Stimulated activated CD4-positive, alpha-beta T cell treated with anti-CD3 and anti-CD28 coated beads, Interleukin-1b, Interleukin-23, amount 100 ng/mL, for 4 hours (primary cell): ENCODE measurements at places on chromosomes 1 and 21.

GRCh38 chr1:17502326-17502778, 37.1 kb upstream of the ARHGEF10L start:
- peak; percentile 9 for DNase-seq

DNA sequence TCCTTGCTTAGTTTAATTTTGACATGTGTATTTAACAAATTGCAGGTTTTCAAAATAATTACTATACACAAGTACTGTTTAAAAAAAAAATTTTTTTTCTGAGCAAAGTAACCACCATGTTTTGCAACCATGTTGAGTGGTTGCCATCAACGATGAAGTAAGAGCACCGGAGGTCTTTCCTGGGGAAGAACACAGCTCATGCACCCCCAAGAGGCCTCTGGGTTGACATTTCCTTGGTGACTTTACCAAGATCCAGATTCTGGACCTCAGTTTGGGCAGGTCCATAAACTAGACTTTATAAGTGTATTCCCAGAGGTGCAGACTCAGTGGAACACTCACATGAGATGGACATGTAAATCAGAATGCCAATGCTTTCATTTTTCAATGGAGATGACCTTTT, 36.8 kb upstream of the RALGPS2 start:
- no peak for DNase-seq

- no peak for DNase-seq
Measured at GRCh38 chr1:228717081-228717480, 18.2 kb upstream of the RHOU start.

- DNase-seq, result no peak
Measured at GRCh38 chr1:207259391-207259790, 62.1 kb upstream of the CD55 start.

DNA sequence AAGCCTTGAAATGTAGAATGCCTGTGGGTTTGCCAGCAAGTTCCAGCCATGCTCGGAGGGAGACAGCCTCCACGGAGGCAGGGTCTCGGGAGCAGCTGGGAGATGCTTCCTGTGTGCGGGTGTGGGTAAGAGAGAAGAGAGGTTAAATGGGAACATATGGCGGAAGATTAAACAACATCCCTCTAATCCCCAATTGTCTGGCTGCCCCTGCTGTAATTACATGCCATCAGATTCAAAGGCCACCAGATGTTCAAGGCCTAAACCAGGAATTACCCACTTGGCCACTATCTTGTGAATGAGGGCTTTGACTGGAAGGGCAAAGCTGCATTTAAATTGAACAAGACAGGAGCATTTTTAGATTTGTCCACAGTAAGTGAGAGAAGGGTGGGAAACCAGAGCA, 81.4 kb upstream of the BACE2 start:
- no peak for DNase-seq

DNA sequence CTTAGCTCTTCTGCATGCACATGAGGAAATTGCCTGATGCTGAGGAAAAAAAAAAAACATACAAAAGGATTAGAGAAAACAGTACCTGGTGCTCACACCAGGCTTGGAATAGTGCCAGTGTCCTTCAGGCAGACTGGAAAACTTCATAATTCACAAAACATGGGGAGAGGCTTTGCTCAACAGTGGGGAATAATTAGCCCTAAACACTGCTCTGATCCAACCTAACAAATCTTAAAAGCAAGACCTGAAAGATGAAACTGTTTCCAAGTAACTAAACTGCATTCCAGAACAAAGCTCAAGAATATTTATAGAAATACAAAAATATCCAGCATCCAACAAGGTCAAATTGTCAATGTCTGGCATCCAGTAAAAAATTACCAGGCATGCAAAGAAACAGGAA, 124.8 kb downstream of the AK5 start:
- no peak for DNase-seq

DNA sequence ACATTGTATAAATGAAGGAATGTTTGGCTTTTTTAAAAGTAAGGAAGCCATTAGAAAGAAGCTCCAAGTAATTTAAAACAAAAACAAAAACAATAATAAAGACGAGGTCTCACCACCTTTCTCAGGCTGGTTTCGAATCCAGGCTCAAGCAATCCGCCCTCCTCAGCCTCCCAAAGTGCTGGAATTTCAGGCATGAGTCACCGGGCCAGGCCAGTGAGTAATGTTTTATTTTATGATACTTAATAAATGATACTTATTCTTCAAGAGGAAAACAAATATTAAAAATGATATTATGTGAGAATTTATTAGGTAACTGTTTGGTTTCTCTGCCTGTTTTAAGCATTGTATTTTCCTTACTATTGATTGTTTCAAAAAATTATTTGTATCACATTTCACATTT, 201.4 kb upstream of the BRINP3 start:
- no peak for DNase-seq

GRCh38 chr1:100988121-100988520, 37.5 kb downstream of the DPH5 start:
- DNase-seq, result no peak

GRCh38 chr1:192131914-192132313, 26.3 kb upstream of the RGS18 start:
- no peak for DNase-seq

DNA sequence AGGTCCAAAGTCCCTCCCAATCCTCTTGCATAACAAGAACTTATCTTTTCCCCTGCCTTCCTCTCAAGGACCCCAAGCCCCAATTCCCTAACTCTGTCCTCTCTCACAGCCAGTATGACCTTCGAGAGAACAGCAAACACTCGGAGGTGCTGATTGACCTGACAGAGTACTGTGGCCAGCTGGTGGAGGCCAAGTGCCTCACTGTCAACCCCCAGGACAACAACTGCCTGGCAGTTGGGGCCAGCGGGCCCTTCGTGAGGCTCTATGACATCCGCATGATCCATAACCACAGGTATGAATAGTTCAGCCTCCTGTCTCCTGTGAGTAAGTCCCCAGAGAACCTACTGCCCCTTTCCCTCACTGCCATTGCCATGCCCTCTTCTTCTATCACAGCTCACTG, 29.9 kb upstream of the TMEM222 start:
- no peak for DNase-seq

GRCh38 chr1:180925471-180926051, 12.9 kb downstream of the KIAA1614 start:
- no peak for DNase-seq

DNA sequence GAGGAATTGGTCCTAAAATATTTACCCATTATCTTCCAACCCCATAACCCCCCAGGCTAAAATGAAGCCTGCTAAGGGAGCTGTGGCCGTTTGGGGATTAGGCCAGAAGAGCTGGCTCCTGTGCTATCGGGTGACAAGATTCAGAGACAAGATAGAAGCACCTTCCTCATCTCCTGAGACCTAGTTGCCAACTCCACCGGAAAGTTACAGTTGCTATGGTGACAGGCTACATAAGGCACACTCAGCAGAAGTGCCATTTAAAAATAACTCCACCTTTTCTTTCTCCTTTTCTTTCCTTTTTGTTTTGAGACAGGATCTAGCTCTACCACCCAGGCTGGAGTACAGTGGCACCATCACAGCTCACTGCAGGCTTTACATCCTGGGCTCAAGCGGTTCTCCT, 43.6 kb upstream of the ROR1 start:
- DNase-seq, result no peak

DNA sequence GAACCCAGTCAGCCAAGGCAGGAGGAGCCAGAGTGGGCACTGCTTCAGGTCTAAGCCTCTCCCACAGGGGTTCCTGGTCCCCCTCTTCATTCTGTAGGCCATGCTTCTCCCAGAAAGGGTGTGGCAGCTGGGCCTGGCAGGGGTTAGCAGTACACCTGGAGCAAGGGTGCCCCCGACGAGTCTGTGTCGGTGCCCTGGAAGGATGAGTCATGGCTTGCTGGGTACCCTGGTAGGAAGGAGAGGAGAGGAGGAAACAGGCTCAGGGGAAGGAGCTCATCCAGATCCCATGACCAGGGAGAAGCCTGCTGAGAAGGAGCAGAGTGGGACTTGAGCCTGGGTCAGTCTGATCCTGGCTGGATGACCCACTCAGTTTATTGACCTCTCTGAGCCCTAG, 10.3 kb downstream of the KDF1 start:
- DNase-seq, result no peak

DNA sequence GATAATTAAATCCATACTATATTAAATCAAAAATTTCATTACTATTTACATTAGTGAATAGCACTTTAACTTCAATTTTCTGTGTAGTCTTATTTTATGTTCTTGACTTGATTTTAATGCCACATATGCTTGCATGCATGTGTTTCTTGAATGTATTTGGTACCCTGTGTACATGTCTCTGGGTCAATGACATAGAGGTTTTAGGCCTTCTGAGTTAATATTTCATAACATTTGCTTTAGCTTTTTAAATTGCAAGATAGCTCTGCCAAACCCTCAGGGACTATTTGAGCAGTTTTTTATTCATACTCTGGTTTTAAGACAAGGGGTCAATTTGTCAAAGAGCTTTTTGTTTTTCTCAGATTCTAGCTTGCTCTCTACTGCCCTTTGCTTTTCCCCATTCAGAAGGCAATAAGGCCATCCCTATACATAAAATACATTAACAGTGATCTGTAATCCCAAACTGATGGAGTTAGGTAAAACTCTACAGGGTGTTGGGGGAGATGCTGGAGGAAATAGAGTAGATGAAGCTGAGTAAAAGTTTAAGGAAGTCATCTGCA, 5.0 kb downstream of the MLLT11 start:
- DNase-seq, result no peak

GRCh38 chr1:29364101-29364678, 127.9 kb downstream of the PTPRU start:
- DNase-seq, result no peak

- DNase-seq, result no peak
Measured at GRCh38 chr1:170068923-170069322, 5.6 kb downstream of the KIFAP3 start.

GRCh38 chr1:4495809-4496208, 158.6 kb upstream of the AJAP1 start:
- DNase-seq, result no peak

DNA sequence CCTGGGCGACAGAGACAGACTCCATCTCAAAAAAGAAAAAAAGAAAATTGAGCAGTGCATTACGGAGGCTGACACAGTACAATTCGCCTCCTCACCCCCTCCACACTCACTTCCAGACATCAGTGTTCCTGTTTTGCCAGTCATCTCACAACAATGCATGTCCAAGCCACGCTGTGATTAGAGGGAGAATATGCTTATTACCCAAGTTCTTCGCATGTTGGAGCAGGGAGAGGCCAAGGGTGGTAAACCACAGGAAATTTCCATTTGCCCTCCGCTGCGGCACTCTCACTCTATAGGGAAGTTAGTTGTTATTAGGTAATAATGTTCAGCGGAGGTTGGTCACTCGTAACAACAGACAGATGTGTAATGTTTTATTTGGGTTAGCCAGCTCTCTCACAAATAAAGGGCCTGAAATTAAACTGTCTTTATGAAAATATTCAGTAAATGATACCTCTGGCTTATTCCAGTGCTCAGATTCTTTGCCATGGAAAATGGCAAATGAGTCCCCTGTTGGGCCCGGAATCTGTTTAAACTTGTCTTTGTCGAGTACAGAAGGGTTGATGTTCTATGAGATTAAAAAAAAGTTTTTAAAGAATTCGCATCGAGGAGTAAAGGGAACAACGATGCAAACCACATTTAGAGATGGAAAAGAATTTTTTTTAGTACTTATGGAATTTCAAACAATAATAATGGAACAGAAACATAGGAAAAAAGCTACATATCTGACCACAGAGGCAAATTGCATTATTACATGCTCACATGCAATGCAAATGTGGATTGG, 33.1 kb downstream of the KCNJ15 start:
- DNase-seq, result no peak

DNA sequence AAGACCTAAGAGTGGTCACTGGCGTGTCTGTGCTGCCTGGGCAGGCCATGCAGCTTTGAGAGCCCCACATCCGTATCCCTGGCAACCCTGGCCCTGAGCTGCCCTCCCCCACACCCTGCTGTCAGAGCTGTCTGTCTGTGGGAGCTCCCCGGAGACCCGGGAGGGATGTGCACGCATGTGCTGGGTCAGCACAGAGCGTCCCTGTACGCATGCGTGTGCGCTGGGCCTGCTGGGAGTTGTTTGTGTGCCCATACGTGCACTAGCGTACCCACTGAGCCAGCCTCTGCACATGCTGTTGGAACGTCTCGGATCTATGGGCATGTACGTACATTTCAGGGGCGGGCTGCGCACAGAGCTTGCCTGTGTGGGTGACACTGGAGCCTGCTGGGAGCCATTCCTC, 89.3 kb downstream of the EPHB2 start:
- no peak for DNase-seq

GRCh38 chr1:96009831-96010434, 711.7 kb upstream of the PTBP2 start:
- DNase-seq, result no peak

DNA sequence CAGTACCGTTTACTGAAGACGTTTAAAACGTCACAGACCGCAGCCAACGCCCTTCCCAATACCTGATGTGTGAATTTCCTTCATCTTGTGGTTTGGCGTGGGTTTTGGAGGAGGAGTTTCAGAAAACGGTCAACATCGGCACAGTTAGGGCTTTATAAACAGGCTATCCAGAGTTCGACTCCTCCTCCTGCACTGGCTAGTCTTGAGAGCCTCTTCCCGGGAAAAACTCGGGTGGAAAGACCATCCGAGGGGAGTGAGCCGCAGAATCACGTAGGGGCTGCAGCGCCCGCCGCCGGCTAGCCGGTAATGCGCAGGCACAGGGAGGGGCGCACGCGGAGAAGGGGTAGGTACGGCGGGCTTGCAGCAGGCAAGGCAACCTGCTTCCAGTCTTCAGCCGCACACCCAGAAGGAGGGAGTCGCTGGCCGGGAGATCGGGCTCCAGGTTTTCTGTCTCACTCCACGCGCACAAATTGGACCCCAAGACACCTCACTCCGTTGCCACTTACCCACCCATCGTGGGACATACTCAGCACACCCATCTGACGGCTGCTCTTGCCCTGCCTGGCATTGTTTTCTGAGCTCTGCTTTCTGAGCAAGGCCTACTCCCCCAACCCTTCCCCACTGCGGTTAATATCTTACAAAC, 25.4 kb downstream of the SLC19A2 start:
- DNase-seq, result no peak

DNA sequence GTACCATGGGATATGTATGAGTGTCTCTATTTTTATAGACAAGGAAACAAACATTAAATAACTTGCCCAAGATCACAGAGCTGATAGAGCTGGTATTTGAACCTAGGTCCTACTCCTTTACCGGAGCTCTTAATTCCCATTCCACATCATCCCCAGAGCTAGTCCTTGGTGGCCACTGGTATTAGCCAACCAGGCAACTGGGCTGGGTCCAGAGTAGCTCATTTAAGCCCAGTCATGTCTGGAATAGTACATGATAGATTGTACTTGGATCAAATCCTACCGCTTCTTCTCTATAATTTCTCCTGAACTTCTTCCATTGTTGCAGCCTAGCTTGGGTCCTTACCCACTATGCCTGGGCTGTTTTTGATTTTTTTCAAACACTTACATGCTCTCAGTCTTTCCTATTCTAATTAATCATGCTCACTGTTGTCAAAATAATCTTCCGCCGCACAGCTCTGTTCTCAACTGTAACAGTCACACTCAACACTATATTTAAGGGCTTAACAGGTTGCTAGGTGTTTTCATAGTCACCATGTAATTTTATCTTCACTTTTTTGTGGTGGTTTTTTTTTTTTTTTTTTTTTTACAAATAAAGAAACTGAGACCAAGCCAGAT, 80.2 kb downstream of the COLGALT2 start:
- DNase-seq, result no peak
